ENCODE measurements at places on chromosomes 11 and 22.

GRCh38 chr11:117789241-117789640, 7.8 kb downstream of the DSCAML1 start:
- DNase-seq = no peak

- DNase-seq = peak; percentile 79
Observed at GRCh38 chr11:86335131-86335767, 33.2 kb downstream of the HIKESHI start.

- DNase-seq = peak; percentile 35
Observed at GRCh38 chr11:17013548-17014320, 480 bp downstream of the PLEKHA7 start.

DNA sequence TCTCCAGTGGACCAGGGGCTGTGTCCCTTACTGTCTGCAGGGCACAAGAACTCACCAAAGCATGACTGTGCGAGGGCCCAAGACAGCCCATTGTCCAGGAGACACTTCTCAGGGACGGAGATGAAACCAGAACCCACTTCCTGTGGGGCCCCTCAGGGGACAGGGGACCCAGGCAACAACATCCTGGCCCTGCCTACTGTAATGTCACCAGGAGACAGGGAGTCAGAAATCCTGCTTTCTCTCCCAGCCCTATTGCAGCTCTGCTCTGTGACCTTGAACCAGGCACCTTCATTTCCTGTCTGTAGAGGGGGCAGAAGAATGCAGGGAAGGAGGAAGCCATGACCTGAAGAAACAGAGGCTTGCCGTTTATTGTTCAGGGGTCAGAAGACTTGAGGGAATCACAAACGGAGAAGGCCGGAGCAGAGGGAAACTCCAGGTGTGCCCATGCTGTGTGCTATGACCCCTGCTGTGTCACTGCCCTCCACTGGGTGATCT, 98.0 kb downstream of the NAT10 start:
- DNase-seq = no peak

- no peak for DNase-seq
Observed at GRCh38 chr11:126782810-126783209, 217.8 kb downstream of the KIRREL3 start.

GRCh38 chr11:115334932-115335788, 169.1 kb downstream of the CADM1 start:
- DNase-seq = peak; percentile 67

DNA sequence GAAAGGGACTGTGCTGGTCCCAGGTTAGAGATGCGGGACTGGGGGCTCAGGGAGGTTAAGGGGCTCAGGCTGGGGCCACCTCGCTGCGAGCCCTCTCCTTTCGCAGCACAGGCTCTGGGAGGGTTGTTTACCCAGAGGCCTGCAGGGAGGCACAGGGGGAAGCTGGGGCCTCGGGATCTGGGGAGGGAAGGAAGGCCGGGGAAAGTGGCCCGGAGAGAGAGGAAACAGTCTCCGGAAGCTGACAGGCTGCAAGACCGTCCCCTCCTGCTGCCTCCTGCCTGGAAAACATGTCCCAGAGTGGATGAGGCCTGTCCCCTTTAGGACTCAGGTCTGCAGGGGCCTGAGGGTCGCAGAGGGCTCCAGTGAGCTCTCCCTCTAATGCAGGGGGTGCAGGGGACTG, 45.4 kb downstream of the MYO7A start:
- DNase-seq = no peak

- no peak for DNase-seq
Observed at GRCh38 chr11:13831696-13832095, 130.8 kb upstream of the SPON1 start.

DNA sequence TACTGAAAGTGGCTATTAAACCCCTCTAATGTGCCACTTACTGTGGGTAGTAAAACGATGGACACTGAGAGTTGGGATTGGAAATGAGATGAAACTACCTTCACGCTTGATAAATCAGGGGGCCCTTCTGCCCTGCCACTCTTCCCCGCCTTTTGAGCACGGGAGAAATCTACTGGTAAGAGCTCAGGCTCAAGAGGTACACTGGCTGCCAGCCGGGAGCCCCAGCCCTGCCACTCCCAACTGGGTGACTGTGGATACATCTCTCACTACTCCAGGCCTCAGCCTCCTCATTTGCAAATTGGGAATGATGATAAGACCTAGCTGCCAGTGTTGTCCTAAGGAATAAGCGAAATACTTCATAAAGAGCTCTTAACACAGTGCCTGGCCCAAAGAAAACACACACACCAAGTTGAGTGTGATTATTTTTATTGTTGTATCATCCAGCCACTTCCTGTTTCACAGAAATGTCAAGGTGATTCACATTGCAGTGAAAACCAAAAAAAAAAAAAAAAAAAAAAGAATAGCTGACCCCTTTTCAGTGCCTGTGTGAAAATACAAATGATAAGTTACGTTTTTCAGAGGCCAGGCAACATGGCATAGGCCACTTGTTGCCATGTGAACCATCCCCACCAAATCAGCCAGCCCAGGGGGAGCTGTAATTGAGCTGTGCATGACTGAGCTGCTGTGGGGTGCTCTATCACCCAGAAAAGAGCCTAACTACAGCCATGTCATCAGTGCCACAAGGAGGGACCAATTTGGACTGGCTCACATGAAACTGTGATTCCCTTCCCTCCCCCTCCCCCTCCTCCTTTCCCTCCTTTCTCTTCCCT, 4.4 kb upstream of the ZNRD2 start:
- no peak for DNase-seq

DNA sequence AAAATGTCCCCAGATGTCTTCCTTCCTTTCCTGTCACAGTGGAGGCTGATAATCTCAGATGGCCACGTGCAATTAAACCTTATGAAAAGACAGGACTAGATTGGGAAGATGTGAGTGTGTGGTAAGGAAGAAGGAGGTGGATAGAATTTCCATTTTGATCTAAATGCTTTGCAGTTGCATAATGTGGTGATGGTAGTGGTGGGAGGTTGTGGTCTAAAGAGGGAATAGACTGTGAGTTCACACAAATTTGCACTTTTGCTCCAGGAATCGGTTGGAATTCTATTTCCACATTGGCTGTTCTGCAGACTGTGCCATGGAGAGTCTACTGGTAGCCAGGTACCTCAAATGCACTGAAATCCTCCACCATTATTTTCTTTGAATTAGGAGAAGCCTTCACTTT, 93.3 kb downstream of the ZBTB16 start:
- no peak for DNase-seq

GRCh38 chr11:12600829-12601228, 73.4 kb upstream of the TEAD1 start:
- no peak for DNase-seq

DNA sequence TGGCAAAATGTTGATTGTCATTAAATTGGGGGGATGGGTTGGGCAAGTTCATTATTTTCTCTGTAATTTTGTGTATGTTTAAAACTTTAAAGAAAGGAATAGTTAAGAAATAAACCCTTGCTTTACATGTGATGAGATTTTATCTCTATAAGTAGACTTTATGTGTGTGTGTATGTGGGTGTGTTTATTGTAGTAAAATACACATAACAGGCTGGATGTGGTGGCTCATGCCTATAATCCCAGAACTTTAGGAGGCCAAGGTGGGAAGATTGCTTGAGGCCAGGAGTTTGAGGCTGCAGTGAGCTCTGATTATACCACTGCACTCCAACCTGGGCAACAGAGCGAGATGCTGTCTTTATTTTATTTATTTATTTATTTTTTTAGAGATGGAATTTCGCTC, 83.2 kb downstream of the KIAA1671 start:
- no peak for DNase-seq

GRCh38 chr11:103327721-103328120, 218.5 kb downstream of the DYNC2H1 start:
- no peak for DNase-seq

GRCh38 chr11:57567515-57568329, at the start of gene UBE2L6:
TSS of gene UBE2L6 (minus strand) at chr11:57567672. CDS start at chr11:57567611, 61 bp downstream.
- DNase-seq = peak; percentile 74

DNA sequence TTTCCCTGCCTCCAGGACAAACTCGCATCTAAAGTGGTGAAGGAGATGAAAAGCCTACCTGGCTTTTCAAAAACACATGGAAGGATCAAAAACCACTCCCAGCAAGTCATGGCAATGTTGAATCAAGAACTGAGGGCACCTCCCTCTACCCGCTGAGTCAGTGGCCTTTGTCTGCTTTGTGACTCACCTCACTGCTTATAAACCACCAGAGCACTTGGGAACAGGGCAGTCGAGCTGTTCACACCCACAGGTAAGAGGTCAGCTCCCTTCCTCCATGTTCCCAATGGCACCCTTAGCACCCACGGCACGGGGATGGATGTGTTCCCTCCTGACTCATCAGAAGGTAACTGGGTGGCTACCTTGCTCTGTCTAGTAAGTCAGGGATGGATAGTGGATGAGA, 21.7 kb downstream of the TENM4 start:
- DNase-seq = no peak

DNA sequence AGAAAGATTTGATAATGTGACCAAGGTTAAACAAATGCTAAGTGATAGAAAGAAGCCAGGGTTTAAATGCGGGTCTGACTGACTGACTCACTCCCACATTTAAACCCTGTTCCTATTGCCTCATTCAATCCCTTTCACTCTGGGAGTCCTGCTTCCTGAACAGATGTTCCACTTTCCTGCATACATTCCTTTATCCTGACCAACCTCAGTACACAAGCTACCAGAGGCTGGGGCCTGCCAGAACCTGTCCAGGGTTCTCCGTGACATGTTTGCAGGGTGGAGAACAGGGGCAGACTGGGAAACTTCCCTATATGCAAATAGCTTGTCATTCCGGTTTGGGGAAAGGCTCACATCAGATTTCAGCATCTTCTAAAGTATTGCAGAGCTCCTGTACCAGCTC, 3.0 kb upstream of the ANKK1 start:
- peak; percentile 98 for DNase-seq

DNA sequence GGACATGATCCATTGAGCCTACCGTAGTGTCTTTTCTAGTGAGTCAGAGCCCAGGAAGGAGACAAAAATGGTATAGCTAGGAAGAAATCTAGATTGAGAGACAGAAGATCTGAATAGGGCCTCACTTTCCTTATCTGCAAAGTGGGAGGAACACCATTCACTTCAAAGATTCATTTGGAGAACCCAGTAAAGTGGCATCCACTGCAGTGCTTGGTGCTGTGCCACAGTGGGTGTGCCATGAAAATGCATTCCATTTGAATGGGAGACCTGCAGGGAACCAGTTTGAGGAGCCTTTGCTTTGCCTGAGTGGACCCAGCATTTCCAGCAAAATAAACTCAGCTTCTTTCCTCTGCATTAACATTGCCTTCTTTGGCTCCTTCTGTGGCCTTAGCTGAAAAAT, 470.5 kb upstream of the CADM1 start:
- DNase-seq = no peak

GRCh38 chr22:40410272-40410671, 39.9 kb downstream of the SGSM3 start:
- DNase-seq = no peak

- DNase-seq = no peak
Observed at GRCh38 chr22:43228863-43229262, 41.9 kb upstream of the TTLL12 start.

DNA sequence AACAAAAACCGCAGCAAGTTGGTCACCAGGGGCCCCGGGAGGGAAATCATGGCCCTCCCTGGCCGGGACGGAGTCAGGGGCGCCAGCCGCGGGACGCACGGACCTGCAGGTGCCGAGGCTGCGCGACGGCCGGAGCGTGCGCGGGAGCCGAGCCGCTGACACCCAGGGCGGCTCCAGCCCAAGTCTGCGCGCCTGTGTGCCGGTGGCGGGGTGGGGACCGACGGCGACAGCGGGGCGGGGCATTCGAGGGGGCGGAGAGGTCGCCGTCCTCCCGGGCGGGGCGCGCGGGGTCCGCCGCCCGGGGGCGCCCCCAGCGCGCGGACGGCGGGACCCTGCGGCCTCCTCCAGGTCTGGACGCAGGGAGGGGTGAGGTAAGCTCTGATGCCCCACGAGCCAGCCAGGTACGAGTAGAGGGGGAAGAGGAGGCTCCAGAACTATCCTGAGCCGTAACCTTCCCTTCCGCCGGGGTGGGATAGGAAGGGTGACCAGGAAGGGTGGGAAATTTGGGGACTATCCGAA, at the start of gene ESAM:
ESAM (minus strand) TSS at position 186 of the 519 bp plus-strand sequence; CDS start at position 50, 136 bp downstream.
- DNase-seq = peak; percentile 95

DNA sequence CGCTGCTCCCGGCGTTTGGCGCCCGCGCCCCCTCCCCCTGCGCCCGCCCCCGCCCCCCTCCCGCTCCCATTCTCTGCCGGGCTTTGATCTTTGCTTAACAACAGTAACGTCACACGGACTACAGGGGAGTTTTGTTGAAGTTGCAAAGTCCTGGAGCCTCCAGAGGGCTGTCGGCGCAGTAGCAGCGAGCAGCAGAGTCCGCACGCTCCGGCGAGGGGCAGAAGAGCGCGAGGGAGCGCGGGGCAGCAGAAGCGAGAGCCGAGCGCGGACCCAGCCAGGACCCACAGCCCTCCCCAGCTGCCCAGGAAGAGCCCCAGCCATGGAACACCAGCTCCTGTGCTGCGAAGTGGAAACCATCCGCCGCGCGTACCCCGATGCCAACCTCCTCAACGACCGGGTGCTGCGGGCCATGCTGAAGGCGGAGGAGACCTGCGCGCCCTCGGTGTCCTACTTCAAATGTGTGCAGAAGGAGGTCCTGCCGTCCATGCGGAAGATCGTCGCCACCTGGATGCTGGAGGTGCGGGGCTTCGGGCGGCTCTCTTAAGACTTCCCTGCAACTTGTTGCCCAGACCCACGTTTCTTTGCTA, at the start of gene CCND1:
CCND1 (plus strand) TSS at position 162 of the 587 bp plus-strand sequence; CDS start at position 320, 158 bp downstream.
- DNase-seq = peak; percentile 97

- DNase-seq = no peak
Observed at GRCh38 chr11:34382532-34383276, 24.9 kb upstream of the ABTB2 start.

- no peak for DNase-seq
Observed at GRCh38 chr11:68678031-68678441, 6.3 kb upstream of the GAL start.

GRCh38 chr22:26259510-26259909, 90.2 kb downstream of the SEZ6L start:
- DNase-seq = peak; percentile 18

GRCh38 chr11:89495951-89496350, 4.8 kb upstream of the NOX4 start:
- no peak for DNase-seq

DNA sequence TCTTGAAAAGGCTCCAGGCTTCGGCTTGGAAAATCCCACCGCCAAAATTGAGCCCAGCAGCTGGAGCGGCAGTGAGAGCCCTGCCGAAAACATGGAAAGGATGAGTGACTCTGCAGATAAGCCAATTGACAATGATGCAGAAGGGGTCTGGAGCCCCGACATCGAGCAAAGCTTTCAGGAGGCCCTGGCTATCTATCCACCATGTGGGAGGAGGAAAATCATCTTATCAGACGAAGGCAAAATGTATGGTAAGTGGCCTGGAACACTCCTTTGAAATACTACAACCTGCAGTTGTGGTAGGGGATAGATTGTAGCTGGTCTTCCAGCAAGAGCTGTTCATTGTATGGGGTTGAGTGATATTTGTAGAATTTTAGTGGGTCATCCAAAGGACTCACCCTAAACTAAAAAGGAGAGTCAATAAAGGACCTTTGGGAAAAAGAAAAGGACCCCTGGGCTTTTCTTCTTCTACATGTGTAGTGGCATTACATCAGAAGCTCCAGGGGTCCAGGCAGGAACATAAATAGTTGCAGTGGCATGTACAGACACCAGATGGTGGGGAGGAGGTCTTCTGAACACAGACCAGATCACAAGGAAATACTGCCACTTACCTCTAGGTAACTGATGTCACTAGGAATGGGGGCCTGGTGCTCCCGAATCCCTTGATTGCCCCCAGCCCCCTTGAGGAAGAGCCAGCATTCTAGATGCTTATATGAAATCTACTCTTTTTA, 90.1 kb downstream of the TEAD1 start:
- no peak for DNase-seq
